ENCODE measurements at places on chromosomes 5 and 9. TPM values are rescaled to one million over a fixed set of nuclear protein-coding genes. Genes with fewer than 3 reads are reported as not detected.

The NME5 gene
- total RNA-seq = not detected

DNA sequence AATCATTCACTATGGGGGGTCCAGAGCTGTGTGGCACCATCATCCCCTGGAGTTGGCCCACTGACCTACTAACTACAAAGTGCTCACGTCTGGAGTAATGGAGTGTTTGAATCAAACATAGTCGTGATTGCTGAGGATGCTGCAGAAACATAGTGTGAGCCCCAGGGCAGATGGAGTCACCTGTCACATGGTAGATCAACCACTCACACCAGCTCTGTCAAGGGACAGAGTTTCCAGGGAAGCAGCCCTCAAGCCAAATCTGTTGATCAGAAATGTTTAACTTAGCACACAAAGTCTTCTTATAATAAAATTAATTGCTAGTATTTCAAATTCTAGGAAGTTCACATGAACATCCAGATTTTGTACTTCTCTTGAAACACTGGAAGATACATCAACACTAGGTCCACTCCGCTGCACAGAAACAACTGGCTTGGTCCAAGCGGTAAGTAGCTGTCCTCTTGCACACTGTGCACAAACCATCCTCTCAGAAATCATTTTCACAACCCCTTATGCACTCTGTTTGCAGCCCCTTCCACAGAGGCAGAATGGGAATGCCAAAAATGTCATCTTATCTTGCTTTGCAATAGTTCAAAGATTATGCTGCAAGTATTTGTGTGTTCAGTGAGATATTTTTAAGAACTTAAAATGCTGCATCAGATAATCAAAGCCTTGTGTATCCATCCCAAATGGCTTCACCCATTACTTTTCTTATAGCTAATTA, 191.0 kb downstream of the EPB41L4A start:
- H3K27me3 ChIP-seq = peaks cover 13% of the 10 kb centered on the region
- no peak for DNase-seq
- no peak overlapping the region for H3K27ac ChIP-seq
- no peaks in the 10 kb centered on the region for H3K36me3 ChIP-seq
- H3K4me3 ChIP-seq = no peak overlapping the region

The MACROH2A1 gene
- total RNA-seq = 201 TPM

GRCh38 chr9:4228606-4229005, 71.3 kb downstream of the GLIS3 start:
- H3K27me3 ChIP-seq = peaks cover 14% of the 10 kb centered on the region
- no peak overlapping the region for H3K4me3 ChIP-seq
- no peak for DNase-seq

The CAAP1 gene
- total RNA-seq = 19.3 TPM

The PCA3 gene
- total RNA-seq = not detected

DNA sequence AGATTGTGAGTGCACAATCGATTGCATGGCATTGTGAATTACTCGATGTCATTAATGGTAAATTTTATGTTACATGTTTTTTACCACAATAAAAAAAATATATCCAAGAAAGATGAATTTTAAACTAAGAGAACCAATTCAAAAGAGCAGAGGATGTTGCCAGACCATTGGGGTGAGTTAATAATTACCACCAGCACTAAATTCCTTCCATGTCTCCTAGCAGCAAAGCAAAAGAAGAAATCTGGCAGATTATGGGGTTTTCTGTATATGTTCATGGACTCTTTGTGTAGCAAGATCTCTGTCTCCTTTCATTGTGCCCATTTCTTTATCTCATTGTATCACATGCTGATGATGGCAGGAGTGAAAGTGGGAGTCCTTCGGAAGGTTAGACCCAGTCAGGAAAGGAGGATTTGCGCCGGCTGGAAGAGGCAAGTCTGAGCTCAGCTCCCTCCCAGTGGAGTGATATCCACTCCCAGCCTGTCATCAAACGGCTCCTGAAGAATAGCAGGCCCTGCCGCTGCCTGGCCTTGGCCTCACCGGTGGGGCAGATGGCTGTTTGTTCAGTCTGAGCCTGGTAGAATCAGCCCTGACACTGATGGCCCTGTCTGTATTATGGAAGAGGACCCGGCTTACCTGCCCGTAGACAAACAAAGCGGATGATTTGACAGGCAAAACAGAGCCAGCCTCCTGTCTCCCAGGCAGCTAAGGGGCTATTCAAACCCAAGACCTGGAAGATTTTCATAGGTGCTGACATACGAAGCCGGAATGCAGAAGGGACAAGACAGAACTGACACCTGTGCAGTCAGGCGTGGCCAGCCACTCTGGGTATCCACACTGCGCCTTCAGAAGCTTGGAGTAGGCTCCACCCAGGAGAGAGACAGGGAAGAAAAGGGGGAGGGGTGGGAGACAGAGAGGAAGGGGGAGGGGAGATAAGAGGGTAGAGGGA, 21.9 kb upstream of the FOXE1 start:
- H3K4me1 ChIP-seq = no peaks in the 10 kb centered on the region
- no peak overlapping the region for H3K4me3 ChIP-seq
- no peaks in the 10 kb centered on the region for H3K36me3 ChIP-seq
- no peak for DNase-seq
- H3K27me3 ChIP-seq = peaks cover 14% of the 10 kb centered on the region
- H3K27ac ChIP-seq = no peak overlapping the region

Data from activated naive CD8-positive, alpha-beta T cell treated with anti-CD3 and anti-CD28 coated beads for 36 hours (primary cell).